Fibroblast of skin of right biceps (primary cell): ENCODE measurements at places on chromosomes 6 and 20.

DNA sequence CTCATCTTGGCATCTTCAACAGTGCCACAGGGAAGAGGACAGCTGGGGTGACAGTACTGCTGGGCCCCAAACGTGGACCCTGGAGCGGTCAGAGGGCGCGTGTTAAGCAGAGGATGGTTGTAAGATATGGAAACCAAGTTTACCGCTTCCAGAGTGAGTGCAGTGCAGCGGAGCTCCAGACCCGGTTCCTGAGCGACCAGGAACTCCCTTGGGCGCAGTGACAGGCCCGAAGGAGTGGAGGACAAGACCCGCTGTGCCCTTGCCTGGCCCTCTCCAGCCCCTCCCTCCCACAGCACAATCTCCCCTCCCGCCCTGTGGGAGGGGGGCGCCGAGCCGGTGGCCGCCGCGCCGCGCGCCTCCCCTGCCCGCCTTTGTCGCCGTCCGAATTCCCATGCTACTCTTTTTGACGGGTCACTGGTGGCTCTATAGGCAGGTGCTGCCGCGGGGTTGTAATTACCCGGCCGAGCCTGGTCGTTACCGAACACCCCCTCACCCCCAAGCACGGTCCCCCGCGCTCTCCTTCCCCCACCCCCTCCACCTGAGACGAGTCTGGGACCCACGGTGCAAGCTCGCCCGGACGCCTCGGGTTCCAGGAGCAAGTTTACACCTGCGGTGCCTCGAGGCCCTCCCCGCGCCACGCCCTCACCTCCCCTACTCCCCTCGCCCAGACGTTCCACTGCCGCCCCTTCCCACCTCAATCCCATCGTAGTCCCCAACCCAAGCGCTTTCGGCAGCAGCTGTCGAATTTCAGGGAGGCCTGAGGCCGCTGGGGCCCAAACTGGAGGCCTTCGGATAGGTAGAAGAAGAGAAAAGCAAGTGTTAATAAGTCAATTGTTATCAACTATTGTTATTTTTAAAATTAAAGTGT is 3.9 kb downstream of the NR2E1 start:
- no peak for DNase-seq

- DNase-seq: peak; percentile 55
Measured at GRCh38 chr6:45566882-45567281, 189.1 kb upstream of the SUPT3H start.

DNA sequence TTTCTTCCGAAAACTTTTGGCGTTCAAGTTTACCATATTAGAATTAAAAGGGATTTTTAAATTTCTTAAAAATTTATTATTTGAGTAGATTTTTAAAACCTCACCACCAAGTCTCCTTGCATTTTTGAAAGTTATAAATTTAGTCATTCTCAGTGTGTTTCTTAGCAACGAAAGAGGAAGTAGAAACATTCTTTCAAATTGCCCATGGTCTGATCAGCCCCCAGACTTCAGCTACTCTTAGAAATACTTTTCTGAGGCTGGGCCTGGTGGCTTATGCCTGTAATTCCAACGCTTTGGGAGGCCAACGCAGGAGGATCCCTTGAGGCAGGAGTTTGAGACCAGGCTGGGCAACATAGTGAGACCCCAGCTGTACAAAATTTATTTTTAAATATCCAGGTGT is 15.1 kb upstream of the RTF2 start:
- DNase-seq: no peak

DNA sequence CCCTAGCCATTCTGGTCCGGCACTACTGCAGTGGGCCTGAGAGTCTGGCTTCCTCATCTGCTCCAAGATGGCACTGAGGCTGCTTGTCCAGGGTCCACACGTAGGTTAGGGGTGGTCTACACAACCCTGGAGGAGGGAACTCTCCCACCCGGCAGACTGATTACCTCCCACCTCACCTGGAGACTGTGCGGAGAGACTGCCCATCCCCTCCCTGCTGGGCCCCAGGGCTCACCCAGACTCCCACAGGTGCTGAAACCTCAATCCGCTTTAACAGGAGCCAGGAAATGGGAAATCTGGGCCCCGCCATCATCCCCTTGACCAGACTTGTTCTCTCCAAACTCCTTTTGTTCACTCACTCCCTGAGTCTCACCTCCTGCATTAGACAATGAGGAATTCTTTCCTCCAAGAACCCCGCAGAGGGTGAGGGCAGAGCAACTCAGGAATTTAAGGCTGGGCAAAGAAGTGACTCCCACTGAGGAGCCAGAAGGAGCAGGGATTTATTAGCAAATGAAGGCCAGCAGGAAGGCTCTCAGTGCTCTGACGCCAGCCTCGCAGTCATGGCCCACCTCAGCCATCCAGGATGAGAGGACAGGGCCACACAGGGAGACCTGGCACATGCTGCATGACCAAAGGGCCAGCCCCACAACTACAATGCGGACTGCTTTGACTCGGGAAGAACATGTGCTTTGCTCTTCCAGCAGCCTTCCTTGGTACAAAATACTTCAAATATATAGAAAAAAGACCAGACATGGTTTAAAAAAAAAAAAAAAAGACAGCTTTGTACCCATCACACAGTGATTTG is 53.0 kb downstream of the CDK5RAP1 start:
- no peak for DNase-seq

GRCh38 chr6:3643921-3644738 is 107.4 kb downstream of the PXDC1 start:
- no peak for DNase-seq

DNA sequence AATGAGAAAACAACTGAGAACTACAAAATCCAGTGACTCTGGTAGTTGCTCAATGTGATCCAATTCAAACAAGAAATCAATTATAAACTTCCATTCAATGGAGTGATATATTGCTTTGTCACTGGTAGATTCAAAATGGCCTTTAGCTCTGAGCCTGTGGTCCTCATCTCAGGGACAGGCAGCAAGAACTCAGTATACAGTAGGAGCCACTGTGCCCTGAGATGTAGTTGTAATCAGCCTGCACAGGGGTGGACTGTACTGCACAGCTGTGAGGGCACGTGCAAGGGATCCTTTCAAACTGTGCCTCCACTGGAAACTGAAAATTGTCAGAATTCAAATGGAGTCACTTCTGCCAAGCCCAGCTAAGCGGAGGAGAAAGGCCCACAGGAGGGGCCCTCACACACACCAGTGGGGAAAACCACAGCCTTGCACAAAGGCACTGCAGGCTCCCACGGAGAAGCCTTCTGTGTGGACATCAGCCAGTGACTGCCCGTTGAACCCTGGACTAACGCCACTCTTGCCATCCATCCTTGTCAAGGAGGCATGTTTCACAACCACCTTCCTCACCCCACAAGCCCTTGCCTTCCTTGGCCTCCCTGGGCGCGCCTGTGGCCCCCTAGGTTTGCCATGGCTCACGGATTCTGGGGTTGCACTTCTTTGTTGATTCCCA is 186.7 kb downstream of the SMOC2 start:
- no peak for DNase-seq

DNA sequence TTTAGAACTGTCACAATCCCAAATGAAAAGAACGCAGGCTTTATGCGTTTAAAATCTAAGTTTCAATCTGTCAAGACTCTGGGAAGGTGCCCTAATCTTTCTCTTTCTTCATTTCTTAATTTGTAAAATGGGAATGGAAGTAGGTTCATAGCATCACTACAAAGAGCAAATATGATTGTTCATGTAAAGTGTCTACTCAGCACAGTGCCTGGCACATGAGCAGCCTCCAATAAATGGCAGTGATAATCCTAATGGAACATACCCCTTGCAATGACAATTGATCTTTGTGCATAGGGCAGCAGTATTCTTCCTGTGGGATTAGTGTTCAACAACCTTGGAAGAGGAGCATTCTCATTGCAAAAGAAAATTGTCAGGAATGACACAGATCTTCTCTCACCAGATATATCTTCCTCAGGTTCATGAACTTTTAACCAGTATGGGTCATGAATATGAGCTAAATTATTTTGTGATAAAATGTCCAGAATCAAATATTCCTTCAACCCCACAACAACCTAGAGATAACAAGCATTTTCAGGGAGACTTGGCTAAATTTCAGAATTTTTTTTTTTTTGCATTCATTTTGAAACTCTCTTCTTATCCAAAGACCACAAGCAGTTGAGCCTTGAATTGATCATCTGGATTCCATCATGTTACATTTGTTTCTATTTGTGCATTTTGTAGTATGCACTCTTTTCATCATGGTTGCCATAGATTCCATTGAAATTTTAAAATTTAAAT is 149.1 kb downstream of the TBX18 start:
- DNase-seq: peak; percentile 31

GRCh38 chr6:165652766-165653165 is 10.3 kb downstream of the PDE10A start:
- DNase-seq: no peak

DNA sequence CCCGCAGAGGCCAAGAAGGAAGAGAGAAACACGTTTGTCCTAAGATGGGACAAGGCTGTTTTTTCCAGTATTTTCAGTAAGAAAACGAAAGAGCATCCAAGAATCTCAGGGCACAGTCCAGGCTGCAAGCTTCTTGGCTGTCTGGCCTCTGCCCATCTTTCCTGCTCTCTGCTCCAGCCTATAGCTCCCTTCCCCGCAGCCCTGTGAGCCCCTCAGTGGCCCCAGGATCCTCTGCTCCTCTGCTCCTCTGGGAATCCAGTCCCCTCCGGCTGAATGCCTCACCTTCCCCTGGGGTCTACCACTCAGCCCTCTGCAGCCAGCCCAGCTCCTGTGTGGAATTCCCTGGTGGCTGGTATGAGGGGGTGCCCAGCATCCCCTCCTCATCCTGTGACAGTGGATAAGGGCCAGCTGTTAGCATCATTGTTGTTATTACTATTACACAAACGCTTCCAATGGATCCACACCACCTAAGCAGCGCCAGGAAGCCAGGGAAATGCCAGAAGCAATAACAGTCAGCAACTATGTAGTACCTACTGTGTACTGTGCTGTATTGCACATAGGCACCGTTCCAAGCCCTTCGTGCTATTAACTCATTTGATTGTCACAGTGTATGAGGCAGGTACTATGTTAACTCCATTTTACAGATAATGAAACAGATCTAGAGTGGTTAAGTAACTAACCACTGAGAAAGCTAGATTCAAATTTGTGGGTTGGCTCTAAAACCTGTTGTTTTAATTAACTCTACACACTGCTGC is 60.3 kb upstream of the PTPN1 start:
- DNase-seq: no peak

DNA sequence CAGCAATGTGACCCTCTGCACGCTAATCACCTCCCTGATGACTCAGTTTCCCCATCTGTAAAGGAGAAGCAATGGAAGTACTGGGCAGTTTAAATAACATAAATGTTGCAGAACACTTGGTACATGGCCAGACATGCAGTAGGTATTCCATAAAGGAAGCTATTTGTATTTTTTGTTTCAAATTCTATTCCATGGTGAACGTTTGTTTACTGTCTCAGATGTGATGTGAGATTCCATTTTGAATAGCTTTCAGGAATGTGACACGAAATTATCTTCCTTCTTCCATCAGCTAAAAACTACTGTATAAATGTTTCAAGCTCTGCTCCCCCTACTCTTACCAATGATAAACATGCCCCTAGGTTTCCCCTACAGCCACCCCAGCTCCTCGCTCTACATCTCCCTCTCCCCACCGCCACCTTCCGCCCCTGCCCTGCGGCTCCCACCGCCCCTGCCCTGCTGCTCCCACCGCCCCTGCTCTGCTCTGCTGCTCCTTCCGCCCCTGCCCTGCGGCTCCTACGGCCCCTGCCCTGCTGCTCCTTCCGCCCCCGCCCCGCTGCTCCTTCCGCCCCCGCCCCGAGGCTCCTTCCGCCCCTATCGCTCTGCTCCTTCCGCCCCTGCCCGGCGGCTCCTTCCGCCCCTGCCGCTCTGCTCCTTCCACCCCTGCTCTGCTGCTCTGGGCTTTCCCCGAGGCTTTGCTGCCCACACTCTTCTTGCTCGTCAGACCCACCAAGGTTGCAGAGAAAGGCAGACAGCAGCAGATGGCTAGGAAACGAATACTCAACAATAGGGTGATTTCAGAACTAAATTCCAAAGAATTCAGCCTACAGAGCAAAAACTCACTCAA is 78.9 kb downstream of the THBS2 start:
- no peak for DNase-seq

DNA sequence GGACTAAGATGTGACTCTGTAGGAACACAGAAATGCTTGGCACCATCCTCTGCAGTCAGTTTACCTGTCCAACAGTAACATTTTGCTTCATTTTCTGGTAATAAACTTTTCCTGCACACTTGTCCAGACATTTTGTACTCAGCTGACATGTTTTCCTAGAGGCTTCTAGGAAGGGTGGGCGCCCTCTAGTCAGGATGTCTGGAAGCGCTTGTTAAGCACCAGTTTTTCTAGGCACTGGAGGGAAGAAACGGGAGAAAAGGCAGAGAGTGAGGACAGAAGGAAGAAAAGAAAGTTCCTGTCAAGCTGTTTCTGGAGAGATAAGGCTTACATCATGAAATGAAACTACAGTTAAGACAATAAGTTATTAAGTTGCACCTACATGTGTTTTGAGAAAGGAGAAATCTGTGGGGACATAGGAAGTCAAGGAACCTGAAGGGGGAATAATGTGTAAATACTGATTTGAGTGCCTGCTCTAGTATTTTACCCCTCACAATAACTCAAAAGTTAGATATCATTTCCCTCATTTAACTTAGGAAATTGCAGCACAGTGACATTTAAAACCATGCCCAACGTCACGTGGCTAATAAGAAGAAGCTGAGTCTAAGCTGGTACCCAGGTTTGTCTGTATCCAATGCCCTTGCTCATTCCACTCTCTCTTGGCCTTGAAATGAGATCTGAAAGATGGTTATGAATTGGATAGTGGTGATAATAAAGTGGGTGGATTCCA is 42.7 kb upstream of the TNFRSF21 start:
- DNase-seq: no peak

- DNase-seq: no peak
Measured at GRCh38 chr6:157430834-157431233, 49.8 kb downstream of the ZDHHC14 start.

DNA sequence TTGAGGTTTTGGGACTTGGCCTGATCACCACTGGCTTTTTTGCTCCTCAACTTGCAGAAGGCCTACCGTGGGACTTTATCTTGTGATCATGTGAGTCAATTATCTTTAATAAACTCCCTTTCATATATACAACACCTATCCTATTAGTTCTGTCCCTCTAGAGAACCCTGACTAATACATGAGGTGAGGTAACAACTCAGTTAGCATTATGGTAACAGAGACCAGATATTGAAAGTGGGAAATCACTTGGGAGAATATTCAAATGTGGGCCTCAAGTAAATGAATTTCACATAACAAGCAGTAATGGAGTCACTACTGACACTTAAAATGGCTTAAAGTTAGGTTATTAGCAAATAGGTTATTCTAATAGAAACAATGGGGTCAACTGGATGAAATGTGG is 438.1 kb upstream of the AGPAT4 start:
- no peak for DNase-seq

DNA sequence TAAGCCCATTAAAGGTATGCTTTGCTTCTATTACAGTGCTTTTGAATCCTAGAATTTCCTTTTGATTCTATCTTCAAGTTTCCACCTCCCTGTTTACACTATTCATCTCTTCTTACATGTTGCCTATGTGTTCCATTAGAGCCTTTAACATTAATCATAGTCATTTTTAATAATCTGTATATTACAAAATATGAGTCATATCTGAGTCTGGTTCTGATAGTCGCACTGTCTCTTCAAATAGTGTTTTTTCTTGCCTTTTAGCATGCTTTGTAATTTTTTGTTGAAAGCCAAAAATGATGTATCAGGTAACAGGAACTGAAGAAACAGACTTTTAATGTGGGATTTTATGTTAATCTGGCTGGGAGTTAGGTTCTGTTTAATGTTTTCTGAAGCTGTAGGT is 68.4 kb downstream of the DNAAF9 start:
- DNase-seq: no peak
